WTC11 (cell line): ENCODE measurements at places on chromosomes 1 and 21. TPM values are rescaled to one million over a fixed set of nuclear protein-coding genes. Genes with fewer than 3 reads are reported as not detected.

Gene BRDT
- total RNA-seq = 0.13 to 0.21 TPM (median 0.18 TPM) in 3 replicates

Gene CLDN17
- total RNA-seq = not detected in 3 replicates

Gene DNAJC6
- 6.0 to 9.1 TPM (median 7.6 TPM) in 3 replicates for total RNA-seq

Gene KLHDC8A
- 1.6 to 1.7 TPM (median 1.7 TPM) in 3 replicates for total RNA-seq

Gene HCN3
- total RNA-seq = 5.9 to 7.3 TPM (median 6.3 TPM) in 3 replicates

Gene OR2L2
- total RNA-seq = 0.05 TPM in 1 of 3 replicates, not detected in the others

Gene CSF3R
- total RNA-seq = 0.09 to 0.30 TPM (median 0.26 TPM) in 3 replicates

Gene TCEA3
- 0.37 to 0.89 TPM (median 0.73 TPM) in 3 replicates for total RNA-seq

Gene SPRR2D
- not detected in 3 replicates for total RNA-seq

Gene ITLN2
- total RNA-seq = 5.9 to 7.8 TPM (median 7.0 TPM) in 3 replicates

GRCh38 chr1:197761654-197762053 is 13.6 kb downstream of the DENND1B start:
- DNase-seq = no peak

GRCh38 chr21:36554411-36555157 is 74.7 kb upstream of the CLDN14 start:
- DNase-seq = no peak

DNA sequence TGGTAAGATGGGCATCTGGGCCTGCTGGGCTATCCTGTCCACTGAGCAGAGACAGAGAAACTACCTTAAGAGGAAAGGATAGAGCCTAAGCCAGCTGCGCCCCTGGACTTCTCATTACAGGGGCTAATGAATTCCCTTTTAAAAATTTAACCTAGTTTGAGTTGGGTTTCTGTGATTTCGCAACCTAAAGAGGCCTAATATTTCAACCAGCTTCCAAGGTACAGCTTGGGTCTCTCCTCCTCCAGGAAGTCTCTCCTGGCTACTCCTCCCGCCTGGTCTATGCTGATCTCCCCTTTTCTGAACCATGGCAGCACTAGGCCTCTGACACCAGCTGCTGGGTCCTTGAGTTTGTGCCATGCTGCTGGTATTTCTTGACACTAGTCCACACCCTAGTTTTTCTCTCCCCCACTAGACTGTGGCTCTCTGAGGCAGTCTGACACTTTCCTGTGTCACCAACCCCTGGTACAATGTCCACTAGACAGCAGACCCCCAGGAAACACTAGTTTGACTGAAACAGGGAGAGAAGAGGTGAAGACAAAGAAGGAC is 29.0 kb upstream of the TCEA3 start:
- DNase-seq = no peak

DNA sequence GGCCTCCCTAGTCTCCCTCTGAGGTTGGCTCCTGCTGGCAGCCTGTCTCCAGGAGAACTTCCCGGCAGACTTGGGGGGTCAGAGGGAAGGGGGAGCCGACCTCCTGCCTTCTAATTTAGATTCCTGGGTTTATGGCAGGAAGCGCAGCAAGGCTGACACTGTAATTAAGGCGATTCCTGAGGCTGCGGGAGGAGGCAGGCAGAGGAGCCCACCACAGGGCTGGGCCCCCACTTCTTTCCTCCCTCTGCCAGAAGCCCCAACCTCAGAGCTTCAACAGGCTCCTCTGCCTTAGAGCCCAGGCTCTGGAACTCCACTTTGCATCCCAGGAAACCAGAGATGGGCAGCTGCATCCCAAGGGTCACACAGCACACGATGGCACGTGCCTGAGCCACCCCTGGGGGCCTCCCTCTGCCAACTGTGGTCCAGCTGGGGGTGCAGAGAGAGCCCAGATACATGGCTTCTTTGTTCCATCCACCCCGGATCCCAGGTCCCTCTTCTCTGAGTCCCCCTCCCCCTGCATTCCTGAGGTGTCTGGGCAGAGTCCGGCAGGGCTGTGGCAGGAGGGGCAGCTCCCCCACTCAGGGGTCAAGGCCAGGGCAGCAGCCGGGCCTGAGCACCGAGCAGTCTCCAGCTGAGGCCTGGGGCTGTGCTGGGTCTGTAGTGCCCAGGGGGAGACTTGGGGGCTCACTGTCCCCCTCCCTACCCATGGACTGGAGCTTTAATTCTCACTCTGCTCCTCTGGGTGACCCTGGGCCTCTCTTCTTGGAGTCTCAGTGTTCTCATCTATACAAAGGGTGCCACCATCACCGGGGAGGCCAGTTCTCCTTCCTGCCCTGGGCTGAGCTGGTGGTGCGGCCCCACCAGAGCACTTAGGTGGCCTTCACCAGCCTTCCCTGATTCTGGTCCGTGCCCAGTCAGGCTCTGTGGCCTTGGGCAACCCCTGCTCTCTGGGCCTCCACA is 39.4 kb upstream of the FAM131C start:
- DNase-seq = peak; percentile 66

- no peak for DNase-seq
Observed at GRCh38 chr1:99919220-99919619, 50.6 kb upstream of the SLC35A3 start.

DNA sequence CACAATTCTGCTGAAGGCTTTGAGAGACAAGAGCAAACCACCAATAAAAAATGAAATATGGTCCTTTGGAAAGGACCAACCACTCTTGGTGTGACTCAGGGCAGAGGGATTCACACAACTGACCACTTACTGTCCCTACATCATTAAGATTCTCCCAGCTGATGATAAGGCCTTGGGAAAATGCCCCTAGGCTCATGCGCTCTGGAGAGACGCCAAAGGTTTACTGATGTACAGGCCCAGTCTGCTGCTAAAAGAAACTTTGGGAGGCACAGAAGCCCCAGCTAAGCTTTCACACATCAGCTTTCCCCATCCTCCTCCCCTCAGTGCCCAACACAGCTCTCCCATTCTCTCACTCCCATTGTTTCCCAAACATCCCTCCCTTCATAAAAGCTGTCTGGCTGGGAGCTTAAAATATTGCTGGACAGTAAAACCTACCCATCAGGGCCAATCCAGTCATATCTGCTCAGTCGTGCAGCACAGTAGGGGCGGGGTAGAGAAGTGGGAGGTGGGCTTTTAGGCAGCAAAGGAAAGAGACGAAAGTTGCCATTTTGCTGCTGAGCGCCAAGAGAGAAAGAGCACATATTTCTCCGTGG is at the start of gene GJA8:
TSS of gene GJA8 (plus strand) at position 543 of the 593 bp plus-strand sequence. CDS start 5,161 bp downstream, outside the sequence.
- DNase-seq = no peak

GRCh38 chr21:46120301-46121285 is 22.7 kb downstream of the COL6A2 start:
- peak; percentile 6 for DNase-seq

DNA sequence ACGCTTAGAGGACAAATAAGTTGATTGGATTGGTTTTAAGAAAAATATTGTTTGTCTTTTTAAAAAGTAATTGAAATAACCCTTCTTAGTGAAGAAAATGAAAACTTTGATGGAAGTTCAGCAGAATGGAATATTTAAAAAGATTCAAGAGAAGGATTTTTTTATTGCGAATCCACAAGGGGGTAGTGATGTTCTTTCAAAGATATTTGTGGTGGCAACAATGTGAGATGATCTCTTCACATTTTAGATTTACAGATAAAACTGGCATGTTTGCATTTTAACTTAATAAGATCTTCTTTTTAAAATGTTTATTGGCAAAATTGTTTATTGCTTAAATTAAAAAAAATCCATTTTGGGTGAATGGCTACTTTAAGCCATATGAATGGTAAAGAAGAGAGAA is 8.9 kb downstream of the CAMTA1 start:
- no peak for DNase-seq

- DNase-seq = no peak
Observed at GRCh38 chr1:245019910-245020486, 134.8 kb upstream of the KIF26B start.

DNA sequence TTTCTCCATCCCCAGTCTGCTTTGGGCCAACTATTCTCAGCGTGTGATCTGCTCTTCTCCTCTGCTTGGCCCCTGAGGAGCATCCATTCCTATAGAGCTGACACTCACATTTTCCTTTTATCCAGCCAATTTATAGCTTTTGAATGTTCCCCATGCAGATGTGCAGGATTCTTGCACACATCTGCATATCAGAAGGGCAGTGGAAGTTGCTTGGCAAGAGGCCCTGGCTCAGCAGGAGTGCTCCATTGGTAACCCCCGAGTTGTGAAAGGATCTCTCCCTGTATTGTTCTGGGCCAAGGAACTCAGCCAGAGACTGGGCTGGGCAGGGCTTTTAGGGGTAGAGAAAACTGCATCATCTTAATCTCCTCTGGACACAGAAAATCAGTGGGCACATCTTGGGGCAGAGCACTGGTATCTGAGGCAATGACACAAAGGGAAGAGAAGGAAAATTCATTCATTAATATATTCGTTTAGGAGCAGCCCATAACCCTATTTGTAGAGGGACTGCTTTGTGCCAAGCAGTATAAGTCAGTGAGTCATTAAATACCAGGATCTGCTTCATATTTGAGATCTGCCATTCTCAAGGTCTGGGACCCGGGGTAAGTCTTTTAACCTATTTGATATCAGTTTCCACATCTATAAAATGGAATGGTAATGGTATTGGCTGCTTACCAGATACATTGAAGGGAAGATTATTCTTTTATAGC is 31.0 kb upstream of the BEND5 start:
- DNase-seq = no peak

DNA sequence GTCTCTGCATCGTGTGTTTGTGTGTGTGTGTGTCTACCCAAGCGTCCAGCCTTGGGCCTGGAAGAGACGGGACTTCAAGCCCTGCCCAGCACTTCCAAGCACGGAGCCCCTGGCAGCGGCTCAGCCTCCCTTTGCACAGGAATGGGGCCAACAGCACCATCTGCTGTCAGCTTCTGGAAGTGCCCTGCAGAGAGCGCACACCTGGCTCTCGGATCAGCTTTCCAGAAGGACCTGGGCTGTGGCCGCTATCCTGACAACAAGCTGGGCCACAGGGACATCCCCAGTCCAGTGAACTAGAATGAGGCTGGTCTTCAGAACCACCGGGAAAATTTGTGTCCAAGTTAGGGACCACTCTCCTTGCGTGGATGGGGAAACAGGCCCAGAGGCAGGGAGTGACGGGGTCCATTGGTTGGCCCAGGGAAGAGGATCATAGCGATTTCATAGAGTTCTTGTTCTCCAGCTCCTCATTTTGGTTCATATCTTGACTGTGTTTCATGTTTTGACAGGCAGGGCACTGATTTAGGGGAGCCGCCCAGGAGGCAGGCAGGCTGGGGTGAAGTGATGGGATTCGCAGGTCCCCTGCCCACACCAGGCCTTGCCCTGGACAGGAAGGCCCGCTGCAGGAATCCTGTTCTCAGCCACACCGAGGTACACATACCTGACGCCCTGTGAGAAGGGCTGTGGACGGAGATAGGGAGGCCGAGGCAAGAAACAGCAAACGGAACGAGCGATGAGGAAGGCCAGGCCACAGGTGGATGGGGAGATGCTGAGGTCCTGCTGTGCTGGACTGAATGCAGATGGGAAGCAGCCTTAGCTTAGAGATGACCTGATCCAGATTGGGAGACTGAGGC is 38.4 kb downstream of the TAS1R2 start:
- DNase-seq = peak; percentile 91

- DNase-seq = no peak
Observed at GRCh38 chr1:116580446-116581322, 9.9 kb upstream of the CD58 start.

- no peak for DNase-seq
Observed at GRCh38 chr1:27090911-27091310, 64.0 kb downstream of the SLC9A1 start.

- DNase-seq = peak; percentile 47
Observed at GRCh38 chr1:203271018-203271743, 34.1 kb upstream of the BTG2 start.

GRCh38 chr21:45506836-45507522 is 35.3 kb downstream of the SLC19A1 start:
- DNase-seq = no peak

- DNase-seq = no peak
Observed at GRCh38 chr1:109547463-109548320, 723 bp upstream of the GNAI3 start.

DNA sequence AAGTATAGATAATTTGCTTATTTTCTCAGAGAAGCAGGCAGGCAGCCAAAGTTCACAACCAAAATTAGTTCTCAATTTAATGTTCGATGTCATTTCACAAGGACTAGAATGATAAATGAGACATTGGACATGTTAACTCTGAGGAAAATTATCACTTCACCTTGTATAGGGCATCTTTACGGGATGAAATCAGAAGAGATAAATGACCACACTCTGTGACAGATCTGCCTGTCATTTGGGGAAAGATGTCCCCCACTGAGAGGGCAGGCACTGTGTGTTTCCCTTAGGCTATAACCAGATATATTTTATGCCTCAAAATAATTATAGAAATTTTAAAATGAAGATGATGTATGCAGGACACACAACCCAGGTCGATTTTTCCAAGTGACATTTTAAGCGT is 642.9 kb downstream of the BRINP3 start:
- DNase-seq = no peak

- no peak for DNase-seq
Observed at GRCh38 chr1:61254634-61255357, 172.4 kb downstream of the NFIA start.

- DNase-seq = no peak
Observed at GRCh38 chr1:10614377-10615225, 139.9 kb downstream of the PEX14 start.

- DNase-seq = no peak
Observed at GRCh38 chr1:78072216-78072615, 26.4 kb downstream of the GIPC2 start.
